ENCODE measurements at places on chromosomes 7 and 10. TPM values are rescaled to one million over a fixed set of nuclear protein-coding genes. Genes with fewer than 3 reads are reported as not detected.

Gene INTS15
- total RNA-seq, result 9.6 TPM

Gene PTPN20
- total RNA-seq, result 0.98 TPM

Gene CCT6A
- total RNA-seq, result 249 TPM

Gene PPP3CB
- 23.3 TPM for total RNA-seq

Gene DPP6
- not detected for total RNA-seq

Gene VWA2
- under 0.01 TPM for total RNA-seq

Gene CPA2
- total RNA-seq, result not detected

Gene CALN1
- total RNA-seq, result not detected
